ENCODE measurements at places on chromosomes 4 and X.
A peak's percentile ranks its signal among the peaks of the same experiment; 100 is the strongest.

GRCh38 chr4:189494407-189494806 lies 446.3 kb upstream of the FRG1 start:
- no peak for DNase-seq

- DNase-seq = no peak
These were observed at the start of gene LDB2 for GRCh38 chr4:16897991-16898827. Gene LDB2, minus strand, starts transcription at chr4:16898645.

GRCh38 chr4:176791591-176792325 lies 964 bp downstream of the VEGFC start:
- DNase-seq = peak; percentile 33

- peak; percentile 48 for DNase-seq
These were observed 32.1 kb downstream of the ZGRF1 start for GRCh38 chr4:112604589-112604988.

- DNase-seq = no peak
These were observed 134.9 kb downstream of the KCTD8 start for GRCh38 chr4:44313702-44314101.

- no peak for DNase-seq
These were observed 12.7 kb downstream of the RASSF6 start for GRCh38 chr4:73607375-73608033.

DNA sequence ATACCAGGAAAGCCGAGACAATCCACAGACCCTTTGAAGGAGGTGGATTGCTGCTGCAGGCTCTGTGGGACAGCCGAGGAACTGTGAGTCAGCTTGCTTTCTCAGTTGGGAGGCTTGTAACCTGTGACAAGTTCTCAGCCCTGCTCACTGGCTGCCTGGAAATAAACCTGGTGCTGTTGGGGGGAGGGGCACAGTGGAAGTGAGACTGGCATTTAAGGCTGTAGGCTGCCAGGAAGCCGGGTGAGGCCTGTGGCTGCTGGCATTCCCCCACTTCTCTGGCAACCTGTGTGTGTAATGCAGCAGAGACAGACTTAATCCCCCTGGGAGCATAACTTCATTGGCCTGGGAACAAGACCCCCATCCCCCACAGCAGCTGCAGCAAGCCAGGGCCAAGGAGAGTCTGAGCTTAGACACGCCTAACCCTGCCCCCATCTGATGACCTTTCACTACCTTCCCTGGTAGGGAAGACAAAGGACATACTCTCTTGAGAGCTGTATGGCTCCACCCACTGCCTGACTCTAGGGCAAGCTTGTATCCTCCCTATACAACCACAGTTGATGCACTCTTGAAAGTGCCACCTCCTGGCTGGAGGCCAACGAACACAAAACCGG lies 64.1 kb downstream of the ALPK1 start:
- no peak for DNase-seq

- no peak for DNase-seq
These were observed 1015.0 kb upstream of the GRID2 start for GRCh38 chr4:91288702-91289311.

DNA sequence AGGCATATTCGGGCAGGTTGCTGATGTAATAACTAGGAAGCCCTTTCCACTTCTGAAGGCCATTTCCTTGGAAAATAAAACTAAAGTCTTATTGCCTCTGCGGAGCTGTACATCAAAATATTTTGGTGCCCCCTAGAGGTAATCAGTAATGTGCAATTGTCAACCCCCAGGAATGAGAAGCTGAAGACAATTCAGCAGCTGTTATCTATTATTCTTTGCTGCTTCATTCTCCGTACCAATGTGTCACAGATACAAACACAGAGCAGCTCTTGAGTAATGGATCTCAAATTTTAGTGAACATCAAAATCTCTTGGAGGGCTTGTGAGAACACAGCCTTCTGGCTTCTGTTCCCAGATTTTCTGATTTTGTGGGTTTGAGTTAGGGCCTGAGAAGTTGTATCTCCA lies 3.5 kb upstream of the SLIT2 start:
- peak; percentile 20 for DNase-seq

GRCh38 chr4:53890461-53890860 lies 173.9 kb downstream of the CHIC2 start:
- DNase-seq = no peak

- no peak for DNase-seq
These were observed 32.8 kb downstream of the CEP44 start for GRCh38 chr4:174316546-174316945.

DNA sequence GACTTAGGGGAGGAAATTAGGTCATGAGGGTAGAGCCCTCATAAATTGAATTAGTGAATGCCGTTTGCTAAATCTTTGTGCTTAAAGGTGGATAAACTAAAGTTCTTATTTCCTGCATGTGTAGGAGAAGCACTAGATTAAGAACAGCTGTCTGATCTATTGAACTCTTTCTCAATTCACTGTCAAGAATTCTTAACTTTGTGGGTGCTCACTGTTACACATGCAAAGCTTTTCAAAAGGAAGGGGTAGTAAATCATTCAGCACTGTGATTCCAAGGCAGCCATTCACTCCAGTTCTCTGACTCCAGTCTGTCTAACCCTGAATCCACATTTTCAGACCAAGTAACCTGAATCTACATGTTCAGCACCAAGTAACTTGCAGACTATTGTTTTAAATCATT lies 1520.1 kb downstream of the PCDH18 start:
- no peak for DNase-seq

GRCh38 chr4:149690726-149691125 lies 124.9 kb downstream of the IQCM start:
- DNase-seq = no peak

DNA sequence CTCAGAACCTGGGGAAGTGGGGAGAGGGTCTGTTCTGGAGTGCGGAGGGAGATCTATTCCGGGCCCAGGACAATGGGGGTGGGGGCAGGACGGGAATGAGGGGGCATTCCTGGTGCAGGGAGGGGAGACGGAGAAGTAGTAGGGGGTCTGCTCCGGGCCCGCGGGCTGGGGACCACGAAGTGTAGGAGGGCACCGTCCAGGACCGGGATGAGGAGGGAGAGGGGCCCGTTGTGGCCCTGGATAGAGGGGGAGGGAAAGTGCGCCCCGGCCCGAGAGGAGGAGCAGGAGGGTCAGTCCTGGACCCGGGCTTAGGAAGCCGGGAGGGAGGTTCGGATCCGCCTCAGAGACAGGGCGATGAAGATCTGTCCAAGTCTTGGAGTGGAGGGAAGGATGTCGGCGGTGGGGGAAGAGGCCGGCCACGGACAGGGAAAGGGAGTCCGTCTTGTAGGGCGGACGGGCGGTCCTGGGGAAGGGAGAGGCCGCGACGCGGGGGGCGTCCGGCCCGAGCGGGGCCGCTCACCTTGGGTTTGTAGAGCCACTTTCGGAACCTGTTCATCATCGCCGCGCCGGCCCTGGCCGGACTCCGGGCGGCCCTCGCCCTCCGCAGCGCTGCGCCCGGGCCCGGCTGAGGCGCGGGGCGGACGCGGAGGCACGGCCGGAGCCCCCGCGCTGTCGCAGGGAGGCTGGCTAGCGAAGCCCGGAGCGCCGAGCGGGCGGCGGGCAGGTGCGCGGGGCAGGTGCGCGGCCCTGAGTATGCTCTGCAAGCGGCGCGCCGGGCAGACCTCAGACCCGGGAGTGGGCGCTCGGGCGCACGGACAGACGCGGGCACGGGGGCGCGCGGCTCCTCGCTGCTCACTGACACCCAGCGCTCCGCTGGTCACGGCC lies at the start of gene ZFYVE28:
ZFYVE28 (minus strand) TSS at position 881 of the 885 bp plus-strand sequence; CDS start at position 559, 322 bp downstream.
- DNase-seq = no peak

GRCh38 chr4:124322234-124323065 lies 390.1 kb downstream of the ANKRD50 start:
- no peak for DNase-seq
